ENCODE measurements at places on chromosomes 1 and 21.

DNA sequence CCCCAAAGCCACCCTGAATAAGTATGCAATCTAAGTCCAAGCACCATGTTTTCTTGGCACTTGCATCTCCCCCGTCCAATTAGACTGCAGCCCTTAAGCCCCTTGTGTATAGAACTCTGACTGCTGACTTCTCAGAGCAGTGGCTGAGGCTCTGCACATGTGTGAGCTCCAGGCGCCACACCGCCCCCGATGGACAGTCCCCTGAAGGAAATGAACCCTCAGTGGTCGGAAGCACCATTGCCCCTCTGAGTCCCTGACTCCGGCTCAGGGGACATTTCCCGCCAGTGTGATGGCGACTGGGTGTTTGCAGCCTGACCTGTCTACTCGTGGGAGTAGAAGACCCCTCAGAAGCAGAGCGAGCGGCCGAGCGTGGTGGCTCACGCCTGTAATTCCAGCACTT is 37.2 kb upstream of the SCCPDH start:
- DNase-seq = no peak

GRCh38 chr1:245898581-245898980 is 608.5 kb downstream of the SMYD3 start:
- no peak for DNase-seq

GRCh38 chr1:61708953-61709907 is 15.7 kb downstream of the TM2D1 start:
- no peak for DNase-seq

- no peak for DNase-seq
These were observed 96.3 kb downstream of the SETD4 start for GRCh38 chr21:35963920-35964451.

DNA sequence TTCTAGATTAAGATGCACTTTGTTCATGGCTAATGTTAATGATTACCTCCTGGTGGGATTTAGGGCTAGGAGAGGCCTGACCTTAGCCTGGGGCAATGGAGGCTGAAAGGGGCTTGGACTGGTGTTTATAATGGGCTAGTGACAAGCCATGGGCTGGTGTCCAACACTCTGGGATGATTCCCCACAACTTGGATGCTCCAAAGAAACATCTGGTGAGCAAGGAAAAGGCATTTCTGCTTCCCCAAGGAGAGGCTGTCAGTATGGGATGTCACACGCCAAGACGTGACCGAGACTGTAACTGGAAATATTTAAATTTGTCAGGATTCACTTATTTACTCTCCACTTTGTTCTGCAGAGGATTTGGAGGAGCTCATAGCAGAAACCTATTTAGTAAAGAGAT is 45.2 kb downstream of the PTPRU start:
- DNase-seq = no peak

DNA sequence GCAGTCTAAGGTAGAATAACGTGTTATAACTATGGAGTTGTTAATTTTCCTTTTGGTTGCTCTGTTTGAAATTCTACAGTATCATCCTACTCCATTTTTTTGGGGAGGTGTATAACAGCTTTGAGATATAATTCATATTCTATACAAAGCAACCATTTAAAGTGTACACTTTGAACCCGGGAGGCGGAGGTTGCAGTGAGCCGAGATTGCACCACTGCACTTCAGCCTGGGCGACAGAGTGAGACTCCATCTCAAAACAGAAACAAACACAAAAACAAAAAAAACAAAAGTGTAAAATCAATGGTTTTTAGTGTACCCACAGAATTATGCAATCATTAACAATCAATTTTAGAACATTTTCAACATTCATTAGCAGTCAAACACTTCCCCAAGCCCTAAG is 33.8 kb downstream of the CNIH4 start:
- DNase-seq = no peak

DNA sequence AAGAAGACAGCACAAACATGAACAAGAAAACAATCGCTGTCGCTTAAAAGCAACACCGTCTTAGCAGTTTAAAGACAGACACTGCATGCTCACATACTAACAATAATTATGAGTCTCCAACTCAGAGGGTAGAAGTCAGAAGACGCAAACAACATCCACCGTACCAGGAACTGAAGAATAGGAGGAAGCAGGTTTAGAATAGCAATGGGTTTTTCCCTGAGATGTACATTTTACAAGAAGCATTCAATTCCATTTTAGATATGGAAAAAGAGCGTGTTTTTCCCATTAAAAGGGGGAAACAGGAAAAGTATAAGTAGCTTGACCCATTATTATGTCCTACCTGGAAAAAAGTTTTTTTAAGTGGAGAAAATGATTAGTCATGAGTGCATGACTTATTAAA is 34.5 kb upstream of the KCNE1 start:
- DNase-seq = no peak

DNA sequence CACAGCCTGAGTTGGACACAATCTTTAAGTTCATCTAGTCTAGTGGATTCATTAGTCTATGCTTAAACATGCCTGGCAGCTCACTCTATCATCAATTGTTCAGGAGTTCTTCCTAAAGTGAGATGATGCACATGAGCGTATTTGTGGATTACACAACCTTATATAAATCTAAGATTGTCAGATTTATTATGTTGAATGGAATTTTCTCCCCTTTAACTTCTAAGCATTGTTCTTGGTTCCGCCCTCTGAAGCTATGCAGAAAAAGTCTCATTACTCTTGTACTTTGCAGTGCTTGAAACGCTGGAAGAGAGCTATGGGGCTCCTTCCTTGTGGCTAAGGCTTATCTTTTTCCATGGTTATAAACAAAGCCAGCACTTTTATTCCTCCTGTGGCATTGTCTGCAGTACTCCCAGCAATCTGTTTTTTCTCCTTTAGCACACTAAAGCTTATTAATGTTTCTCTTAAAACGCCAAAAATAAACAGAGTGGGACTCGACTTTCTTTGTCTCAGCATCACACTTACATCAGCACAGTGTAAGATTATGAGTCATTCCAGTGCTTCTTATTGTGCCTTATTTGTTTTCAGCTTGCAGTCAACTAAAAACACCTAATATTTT is 316.8 kb upstream of the CAMK1G start:
- DNase-seq = no peak

GRCh38 chr1:54285815-54286345 is 85.9 kb downstream of the MRPL37 start:
- DNase-seq = no peak

DNA sequence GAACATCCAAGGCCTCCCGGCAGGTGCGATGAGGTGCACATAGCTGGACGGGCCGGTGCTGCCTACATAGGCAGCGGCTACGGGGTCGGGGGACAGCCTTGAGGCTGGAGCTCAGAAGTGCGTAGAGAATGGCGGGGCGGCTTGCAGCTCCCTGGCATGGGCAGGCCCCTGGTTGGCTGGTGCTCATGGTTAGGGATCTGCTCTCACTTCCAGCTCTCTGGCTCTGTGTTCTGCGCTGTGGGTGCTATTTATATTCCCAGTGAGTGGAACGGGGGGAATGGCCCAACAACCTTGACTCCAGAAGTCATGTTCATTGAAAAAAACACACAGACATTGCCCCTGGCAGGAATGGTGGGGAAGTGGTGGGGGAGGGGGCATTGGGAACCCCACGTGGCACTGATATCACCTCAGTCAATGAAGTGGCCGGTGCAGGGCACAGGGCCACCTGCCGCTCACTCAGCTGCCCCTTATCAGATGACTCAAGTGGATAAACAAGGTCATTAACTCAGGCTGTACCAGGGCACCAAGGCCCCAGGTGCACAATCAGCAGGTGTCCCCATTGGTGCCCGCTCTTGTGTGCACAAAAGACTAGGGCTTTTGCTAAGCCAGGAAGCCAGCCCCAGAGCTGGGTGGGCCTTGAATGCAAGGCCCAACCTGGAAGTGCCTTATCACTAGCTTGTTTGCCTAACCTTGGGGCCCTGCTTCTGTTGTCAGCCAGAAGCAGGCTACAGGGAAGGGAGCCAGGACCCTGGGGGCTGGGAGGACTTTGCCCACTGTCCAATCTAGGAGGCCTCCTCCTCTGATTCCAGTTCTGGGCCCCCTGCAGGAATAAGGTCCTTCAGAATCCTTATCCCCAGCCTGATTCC is at the start of gene NR0B2:
NR0B2 (minus strand) TSS at position 222 of the 866 bp plus-strand sequence; CDS start at position 187, 35 bp downstream.
- DNase-seq = no peak

DNA sequence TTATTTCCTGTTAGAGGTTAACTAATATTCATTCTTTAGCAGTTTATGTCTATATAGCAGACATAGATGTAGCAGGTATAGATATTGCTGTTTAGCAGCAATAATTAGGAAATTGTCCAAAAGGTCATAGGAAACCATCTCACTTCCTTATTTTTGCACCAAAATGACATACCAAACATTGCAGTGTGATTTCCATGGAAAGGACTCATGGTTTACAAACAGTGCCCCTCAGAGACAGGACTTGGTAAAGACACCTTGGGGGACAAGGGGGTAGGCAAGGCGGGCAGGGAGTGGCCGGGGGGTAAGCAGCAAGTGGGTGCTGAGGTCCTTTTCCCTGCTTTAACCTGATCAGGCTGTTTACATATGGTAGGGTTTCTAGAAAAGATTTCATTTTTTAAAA is 30.5 kb downstream of the BATF3 start:
- no peak for DNase-seq

DNA sequence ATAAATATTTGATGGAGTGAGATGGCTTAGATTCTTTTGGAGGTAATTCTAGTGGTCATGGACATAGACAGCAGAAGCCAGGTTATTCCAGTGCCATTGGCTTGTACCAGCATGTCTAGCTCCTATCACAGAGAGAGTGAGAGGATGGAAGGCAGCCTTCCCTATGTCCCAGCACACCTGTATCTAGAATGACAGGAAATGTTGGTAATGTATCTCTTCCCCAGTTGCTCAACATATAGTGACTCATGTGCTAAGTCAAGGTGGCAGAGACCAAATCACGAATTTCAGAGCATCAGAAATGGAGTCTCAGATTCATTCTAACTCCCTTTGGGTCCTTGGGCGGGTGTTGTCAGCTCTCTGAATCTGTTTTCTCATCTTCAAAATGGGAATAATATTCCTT is 28.4 kb downstream of the METTL13 start:
- DNase-seq = no peak

DNA sequence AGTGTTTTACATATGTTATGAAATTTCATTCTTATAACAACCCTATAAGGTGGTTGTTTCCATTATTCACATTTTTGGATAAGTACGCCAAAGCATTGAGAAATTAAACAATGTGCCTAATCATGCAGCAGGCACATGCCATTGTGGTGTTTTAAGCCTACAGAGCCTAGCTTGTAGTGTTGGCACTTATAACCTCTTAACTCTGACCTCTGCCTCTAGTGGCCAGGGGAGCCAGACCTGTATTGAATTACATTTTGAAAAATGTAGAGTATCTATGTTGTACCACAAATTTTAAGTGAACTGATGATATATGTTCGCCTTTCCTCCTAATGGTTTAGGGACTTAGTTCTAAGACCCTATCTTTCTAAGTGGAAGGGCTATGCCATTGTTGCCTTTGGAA is 61.0 kb downstream of the KCNK2 start:
- no peak for DNase-seq

DNA sequence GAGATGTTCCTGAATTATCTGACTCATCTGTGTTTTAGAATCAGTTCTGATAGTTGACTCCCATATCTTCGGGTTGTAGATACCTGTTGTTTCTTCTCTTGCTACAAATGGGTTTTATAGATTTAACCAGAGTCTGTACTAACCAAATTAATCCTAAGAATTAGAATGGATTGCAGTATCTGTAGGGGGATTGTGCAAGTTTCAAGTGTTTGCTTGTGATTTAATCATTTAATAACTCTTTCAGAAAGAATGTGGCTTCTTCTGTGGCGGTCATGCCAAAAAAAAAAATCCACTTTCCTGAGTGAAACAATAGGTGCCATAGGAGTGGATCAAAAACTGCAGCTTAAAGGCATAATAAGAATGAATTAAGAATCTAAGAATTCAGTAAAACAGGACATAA is 9.4 kb downstream of the IPO9 start:
- DNase-seq = no peak

DNA sequence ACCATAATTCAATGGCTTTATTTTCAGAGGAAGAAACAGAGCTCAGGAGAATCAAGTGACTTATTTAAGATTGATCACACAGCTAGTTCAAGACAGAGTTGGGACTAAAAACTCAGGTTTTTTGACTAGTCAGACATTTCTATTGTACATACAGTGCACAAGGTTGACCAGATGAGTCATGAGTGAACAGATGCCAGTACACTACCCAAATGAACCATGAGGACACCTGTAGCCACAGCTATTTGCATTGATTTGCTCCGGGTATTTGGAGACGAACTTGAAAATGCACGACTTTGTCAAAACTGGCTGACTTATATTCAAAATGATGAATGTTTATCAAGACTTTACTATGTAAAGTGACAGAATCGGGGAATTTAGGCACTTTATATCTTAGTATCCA is 161.7 kb upstream of the ST6GALNAC5 start:
- no peak for DNase-seq

DNA sequence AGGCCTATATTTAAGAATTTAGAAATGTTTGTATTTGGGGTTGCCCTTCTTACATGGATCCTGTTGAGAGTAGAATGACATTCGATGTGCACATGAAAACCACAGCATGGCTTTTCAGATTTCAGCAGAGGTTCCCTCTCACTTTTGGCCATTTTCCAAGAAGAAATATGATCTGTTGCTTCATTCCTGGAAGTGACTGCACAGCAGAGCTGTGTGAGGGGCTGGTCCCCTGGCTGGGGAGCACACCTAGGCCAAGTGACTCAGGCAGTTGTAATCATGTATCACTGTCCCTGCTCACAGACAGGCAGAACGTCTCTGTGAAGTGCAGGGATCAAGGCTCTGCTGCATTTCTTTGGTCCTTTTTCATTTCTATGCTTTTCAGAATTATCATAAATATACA is 32.3 kb downstream of the AGT start:
- no peak for DNase-seq

- DNase-seq = no peak
These were observed 53.5 kb downstream of the ST6GALNAC3 start for GRCh38 chr1:76128096-76128495.

DNA sequence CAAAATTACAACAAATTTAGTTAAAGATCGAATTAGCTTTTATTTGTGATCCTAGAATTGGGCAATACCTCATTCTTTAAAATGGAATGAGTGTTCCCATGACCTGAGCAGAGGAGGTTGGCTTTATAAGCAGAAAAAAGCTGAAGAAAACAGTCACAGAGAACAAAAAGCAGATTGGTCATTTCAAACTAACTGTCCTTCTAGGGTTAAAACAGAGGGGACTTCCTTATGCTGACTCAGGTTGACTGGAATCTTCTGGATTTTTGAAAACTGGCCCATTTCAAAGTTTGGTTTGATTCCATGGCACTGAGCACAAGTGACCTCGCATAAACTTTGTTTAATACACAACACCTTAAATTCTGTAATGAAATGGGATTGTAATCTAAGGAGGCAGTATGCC is 17.6 kb downstream of the NFASC start:
- DNase-seq = no peak

Data from stimulated activated CD4-positive, alpha-beta T cell treated with anti-CD3 and anti-CD28 coated beads, Interleukin-15, amount 100 ng/mL, for 1 hour (primary cell).